ENCODE measurements at places on chromosomes 3 and 15.

DNA sequence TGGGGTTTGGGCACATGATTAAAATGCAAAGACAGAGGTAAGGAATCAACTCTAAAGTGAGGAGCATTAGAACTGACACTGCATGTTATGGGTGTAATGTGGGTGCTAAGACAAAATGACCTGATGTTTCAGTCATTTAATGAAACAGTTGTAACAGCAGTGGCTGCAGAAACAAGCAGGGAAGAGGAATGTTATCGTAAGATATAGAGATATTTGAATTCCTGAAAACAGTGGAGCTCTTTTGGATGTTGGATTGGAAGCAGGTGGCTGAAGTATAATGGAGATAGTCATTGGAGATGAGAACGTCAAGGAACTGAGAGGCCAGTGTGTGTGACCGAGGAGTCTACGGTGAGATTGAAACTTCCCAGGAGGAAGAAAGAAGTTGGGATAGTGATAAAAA, 1065.2 kb downstream of the ZPLD1 start:
- no peak for DNase-seq

DNA sequence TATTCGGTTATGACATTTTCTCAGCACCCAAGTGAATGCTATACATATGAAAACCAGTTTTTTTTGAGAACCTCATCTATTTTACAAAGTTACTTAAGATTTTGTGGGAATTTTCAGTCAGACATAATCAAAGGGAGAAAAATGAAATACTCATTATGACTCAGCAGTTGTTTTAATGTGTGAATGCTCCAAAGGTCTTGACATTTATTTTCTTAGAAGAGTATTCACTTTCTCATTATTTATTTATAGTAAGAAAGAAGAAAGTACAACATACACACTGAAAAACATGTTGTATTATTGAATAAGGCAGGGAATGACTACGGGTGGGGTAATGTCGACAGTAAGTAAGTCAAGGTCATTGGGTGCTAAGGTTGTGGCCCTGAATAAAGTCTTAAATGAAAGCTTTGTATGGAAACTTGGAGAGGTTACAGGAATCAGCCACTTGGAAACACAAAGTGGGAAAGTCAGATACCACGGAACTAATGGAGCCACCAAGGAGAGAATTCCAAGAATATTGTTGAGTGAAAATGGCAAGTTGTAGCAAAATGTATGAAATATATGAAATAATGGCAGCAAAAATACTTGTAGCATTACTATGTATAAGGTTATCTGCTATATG, 844.5 kb downstream of the TBL1XR1 start:
- no peak for DNase-seq

DNA sequence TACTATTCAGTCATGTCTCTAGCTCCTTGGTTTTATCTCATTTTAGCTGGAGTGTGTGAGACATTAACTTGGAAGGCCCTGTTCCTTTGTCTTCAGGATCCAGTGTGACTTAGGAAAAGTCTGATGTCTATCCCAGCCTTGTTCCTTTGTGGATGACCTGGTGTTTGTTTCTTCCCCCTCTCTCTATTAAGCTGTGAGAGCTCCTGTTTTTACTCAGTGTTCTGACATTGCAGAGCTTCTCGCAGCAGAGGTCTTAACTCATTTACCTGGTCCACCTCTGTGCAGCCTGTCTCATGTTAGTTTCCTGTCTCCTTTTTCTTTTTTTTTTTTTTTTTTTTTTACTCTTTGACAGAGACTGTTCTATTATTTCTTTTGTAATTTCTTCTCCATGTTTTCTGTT, 43.1 kb downstream of the KLF13 start:
- no peak for DNase-seq

DNA sequence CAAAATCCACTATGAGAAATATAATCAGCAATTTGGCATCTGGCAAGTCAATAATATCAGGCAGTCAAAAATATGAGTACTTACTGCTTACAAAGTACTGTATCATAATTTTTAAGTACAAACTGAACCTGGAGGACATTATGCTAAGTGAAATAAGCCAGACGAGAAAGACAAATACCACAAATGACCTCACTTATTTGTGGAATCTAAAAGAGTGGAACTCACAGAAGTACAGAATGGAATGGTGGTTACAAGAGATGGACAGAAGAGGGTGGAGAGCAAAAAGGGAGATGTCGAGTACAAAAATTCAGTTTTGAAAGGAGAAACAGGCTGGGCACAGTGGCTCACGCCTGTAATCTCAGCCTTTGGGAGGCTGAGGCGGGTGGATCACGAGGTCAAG, 12.4 kb downstream of the PCYT1A start:
- DNase-seq = no peak

GRCh38 chr15:40059821-40060220, 20.8 kb upstream of the SRP14 start:
- no peak for DNase-seq

DNA sequence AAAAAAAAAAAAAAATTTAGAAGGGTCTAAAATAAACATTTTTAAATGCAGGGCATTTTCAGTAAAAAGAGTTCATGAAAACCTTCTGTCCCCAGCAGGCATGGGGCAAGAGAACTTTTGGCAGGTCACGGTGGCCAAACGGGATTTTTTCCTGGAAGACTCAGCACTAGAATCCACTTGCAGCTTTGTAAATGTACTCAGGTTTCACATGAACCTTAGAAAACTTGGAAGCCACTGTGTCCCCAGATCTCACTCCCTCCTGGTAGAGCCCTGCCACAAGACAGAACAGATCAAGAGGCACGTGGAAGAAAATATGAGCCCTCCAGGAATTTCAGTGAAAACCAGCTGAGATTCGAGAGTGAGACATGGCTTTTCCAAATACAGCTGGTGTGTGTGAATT, 2.1 kb upstream of the GNB5 start:
- no peak for DNase-seq
